H4 (cell line): ENCODE measurements at places on chromosomes 6 and 20.

DNA sequence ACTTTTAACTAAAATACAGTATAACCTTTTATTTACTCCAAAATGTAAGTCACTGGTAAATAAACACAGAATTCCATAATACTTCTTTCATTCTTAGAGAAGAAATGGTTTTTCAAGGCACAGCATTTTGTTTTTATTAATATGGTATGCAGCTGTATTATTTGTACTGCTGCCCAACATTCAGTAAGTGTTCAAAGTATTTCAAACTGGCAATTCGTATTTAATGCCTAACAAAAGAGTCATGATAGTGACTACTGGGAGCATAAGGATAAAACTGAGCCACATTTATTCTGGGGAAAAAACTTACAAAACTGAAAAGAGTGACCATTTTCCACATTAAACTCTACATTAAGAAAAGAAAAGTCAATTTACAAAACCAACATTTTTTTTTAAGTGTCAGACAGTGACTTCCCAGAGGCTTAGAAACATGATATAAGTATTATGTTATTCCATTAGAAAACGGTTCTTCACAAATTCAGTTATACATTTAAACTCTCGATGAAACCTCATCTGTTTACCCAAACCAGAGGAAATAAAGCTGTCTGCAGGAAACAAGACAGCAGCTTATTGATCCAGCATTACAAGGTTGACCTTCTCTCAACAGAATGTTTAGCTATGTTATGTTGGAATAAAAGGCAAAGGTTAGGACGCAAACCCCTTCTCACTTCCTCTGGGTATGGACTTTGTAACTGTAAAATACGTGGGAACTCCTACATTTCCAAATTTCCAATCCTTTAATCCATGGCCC is 24.3 kb downstream of the EPB41L2 start:
- DNase-seq: no peak

DNA sequence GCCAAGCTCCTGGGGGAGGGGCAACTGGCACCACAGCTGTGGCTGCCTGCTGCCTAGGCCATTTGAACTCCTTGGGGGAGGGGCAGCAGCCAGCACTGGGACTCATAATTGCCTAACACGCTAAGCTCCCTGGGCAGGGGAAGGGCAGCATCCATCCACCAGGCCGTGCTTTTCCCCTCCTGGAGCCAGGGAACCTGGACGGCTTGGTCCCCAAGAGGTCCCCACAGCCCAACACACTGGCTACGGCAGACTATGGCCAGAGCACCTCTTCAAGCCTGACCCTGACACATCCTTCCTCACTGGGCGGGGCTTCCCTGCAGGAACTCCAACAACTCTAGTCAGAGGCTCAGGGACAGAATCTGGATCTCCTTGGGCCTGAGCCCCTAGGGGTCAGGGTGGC is 269.4 kb downstream of the RNF144B start:
- no peak for DNase-seq

GRCh38 chr20:40082436-40082835 is 606.6 kb downstream of the MAFB start:
- DNase-seq: no peak

- DNase-seq: no peak
Measured at GRCh38 chr20:57952136-57952535, 242.3 kb upstream of the PMEPA1 start.

DNA sequence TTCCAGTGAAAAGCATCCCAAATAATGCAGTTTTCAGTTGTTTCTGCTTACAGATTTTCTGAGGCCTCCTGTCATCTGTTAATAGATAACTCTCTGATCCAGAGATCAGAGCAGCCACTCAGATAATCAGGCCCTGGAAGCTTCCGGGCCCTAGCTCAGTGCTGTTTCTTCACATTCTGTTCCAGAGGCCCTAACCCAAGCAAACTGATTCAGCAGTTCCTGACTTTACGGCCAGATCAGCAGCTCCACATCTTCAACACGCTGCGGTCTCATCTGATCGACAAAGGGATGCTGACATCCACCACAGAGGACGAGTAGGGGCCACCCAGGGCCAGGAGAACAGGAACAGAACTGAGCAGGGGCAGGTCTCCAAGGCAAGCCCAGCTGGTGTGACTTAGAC is 63.1 kb downstream of the CDS2 start:
- no peak for DNase-seq

- no peak for DNase-seq
Measured at GRCh38 chr6:52394251-52394666, 25.9 kb upstream of the EFHC1 start.

- no peak for DNase-seq
Measured at GRCh38 chr6:11912420-11912819, 99.7 kb upstream of the HIVEP1 start.

GRCh38 chr20:20732641-20733040 is 20.2 kb upstream of the RALGAPA2 start:
- no peak for DNase-seq

GRCh38 chr20:34461779-34462087 is 54.5 kb upstream of the DYNLRB1 start:
- no peak for DNase-seq

DNA sequence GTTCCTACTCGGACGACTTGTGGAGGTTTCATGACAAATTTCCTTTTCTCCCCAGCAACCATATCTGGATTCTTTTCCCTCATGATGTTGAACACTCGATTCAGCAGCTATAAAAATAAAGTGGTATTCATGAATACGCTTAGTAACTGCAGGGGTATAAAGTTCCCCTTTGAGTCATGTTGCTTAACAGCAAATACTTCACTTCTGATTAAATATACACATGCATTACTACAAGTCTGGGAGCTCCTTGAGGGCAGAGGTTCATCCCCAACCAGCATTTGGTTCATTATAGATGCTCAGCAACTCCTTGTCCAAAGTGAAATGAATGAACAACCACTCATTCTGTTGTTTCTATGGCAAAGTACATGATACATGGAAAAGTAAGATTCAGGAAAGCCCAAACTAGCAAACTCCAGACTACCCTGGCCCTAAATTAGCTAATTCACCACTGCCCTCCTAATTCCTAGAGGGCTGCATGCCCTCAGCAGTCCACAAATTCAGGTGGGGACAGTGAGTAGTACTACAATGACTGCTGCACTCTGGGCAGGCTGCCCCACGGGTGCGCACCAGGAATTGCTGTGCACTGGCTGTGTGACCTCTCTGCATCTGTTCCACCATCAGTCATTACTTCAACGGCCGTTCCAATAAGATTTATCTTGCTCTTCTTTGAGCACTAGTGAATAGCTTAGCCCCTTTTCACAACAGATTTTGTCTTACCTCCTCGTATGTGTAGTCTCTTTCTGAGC is 15.2 kb downstream of the EIF2S2 start:
- DNase-seq: no peak

GRCh38 chr20:17671011-17671410 is 11.0 kb downstream of the RRBP1 start:
- DNase-seq: no peak

DNA sequence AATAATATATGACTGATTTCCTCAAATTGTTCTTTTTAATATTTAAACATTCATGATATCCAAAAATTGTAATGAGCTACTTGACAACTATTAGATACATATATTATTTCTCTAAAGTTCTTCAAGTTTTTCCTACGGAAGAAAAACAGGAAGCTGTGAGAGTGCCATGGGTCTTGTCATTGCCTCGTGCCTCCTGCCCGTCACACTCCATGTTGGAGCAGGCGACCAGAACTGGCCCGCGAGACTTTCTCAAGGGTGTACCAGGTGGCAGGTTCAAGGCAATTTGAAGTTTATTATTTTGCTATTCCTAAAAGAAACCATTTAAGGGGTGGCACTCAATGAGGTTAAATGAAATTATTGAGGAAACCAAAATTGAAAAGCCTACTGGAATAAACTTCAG is 337.2 kb downstream of the HACE1 start:
- no peak for DNase-seq

- no peak for DNase-seq
Measured at GRCh38 chr6:54595844-54596243, 250.7 kb upstream of the FAM83B start.

GRCh38 chr20:2693286-2694007 is 867 bp downstream of the EBF4 start:
- no peak for DNase-seq

- DNase-seq: no peak
Measured at GRCh38 chr6:39388606-39389483, 66.3 kb upstream of the KCNK16 start.

- peak; percentile 18 for DNase-seq
Measured at GRCh38 chr6:25942561-25943147, 12.2 kb upstream of the SLC17A2 start.

DNA sequence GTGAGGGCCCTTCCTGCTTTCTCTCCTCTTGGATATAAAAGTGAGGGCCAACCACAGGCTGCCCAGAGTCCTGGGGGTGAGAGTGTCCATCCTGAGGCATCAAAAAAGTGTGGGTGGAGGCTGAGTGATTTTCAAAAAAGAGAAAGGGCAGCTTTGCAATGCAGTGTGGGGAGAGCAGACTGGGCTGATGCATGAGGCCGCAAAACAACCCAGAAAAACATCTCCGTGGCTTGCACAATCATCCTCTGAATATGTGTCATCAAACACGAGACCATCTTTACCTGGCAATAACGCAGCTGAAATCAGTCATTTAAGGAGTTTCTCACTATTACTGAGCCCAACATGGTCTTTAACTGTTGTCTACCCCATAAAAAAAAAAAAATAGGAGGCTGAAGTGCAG is 191.2 kb upstream of the SOX4 start:
- no peak for DNase-seq

DNA sequence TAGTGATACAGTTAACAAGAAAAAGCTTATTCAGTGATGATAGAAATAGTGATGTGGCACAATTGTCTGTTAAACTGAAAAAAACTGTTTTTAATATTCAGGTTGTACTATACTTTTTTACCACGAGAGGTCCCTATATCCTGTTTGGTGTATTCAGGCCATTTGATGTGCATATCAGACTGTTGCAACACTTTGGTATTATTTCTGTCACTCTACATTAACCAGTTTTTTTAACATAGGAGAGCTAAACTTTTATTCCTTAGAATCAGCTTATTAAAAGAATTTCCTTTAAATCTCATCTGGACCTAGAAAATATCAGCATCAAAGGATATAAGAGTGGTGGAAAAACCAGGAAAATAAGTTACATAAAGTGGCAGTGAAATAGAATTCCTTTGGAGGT is 36.8 kb downstream of the TSPYL4 start:
- DNase-seq: peak; percentile 12

DNA sequence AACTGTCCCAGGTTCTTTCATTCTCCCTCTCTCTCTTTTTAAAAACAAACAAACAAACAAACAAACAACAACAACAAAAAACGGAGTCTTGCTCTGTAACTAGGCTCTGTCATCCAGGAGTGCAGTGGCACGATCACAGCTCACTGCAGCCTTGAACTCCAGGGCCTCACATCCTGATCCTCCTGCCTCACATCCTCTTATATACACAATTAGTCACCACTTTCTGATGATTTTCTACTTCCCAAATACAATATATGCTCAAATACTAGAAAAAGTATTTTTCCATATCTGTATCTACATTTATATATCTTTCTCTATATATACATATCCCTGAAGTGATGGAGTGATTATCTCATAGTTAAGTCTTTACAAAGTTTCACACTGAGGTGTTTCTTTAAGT is 170.7 kb downstream of the EPHA7 start:
- DNase-seq: no peak

GRCh38 chr6:155561257-155561965 is 105.8 kb upstream of the NOX3 start:
- no peak for DNase-seq

DNA sequence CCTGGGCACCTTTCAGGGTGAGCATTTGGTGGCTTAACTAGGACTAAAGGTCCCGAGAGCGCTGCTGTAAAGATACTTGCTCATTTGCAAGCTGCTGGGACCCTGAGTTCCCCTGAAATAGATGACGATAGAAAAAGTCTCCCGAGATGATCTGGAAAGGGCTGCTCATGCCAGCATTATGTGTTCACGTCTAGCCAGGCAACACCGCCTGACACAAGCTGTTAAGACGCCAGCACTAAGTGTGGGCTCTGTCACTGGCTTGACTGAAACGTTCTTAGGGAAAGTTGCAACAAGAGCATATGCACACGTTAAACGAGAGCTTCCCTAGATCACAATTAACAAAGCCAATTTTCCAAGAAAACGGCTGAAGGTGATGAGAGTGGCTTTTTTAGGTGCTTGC is 113.7 kb downstream of the SLC23A2 start:
- no peak for DNase-seq

DNA sequence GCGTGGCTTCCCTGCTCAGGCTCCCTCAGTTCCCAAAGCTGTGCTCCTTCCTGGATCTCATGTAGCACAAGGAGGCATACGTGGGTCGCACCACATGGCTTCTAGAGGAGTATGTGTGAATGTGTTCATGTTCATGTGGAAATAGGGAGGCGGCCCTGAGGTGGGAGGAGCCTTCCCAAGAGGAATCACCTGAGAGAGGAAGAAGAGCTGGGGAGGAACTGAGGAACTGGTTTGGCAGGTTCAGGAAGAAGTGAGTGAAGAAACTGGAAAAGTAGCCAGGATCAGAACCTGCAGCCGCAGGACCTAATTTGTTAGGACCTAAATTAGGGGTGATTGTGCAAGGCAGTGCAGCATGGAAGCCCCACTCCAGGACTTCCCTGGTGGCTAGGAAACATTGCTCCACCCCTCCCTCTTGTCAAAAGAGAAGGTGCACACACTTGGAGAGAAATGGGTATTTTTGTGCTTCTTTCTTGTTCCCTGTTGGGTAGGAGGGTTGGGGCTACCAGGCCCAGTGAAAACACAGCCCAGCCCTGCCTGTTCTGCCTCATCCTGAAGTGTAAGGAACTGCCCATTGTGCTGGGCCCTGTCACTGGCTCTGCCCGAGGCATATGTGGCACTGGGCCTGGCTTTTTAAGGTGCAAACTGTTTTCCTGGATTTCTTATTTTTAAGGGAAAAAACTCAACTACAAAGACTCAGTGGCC is 20.7 kb downstream of the SYNJ2 start:
- no peak for DNase-seq
